ENCODE measurements at places on chromosomes 11 and 22.

DNA sequence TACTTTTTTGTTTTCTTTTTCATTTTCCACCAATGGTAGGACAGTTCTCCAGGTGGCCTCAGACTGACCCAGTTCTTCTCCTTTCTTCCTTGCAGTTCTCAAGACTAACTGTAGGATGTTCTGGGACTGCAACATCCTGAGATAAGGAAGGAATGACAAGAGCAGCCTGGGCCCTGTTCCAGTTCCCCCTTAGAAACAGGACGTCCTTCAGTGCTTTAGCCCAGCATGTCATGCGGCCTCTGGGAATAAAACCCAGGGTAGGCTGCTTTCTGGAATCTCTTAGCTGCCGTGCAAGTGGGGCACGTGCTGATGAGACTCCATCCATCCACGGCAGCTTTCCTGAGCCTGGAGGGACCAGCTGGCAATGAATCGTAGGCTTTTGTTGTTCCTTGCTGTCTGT, 24.0 kb upstream of the CADM1 start:
- no peak for DNase-seq

DNA sequence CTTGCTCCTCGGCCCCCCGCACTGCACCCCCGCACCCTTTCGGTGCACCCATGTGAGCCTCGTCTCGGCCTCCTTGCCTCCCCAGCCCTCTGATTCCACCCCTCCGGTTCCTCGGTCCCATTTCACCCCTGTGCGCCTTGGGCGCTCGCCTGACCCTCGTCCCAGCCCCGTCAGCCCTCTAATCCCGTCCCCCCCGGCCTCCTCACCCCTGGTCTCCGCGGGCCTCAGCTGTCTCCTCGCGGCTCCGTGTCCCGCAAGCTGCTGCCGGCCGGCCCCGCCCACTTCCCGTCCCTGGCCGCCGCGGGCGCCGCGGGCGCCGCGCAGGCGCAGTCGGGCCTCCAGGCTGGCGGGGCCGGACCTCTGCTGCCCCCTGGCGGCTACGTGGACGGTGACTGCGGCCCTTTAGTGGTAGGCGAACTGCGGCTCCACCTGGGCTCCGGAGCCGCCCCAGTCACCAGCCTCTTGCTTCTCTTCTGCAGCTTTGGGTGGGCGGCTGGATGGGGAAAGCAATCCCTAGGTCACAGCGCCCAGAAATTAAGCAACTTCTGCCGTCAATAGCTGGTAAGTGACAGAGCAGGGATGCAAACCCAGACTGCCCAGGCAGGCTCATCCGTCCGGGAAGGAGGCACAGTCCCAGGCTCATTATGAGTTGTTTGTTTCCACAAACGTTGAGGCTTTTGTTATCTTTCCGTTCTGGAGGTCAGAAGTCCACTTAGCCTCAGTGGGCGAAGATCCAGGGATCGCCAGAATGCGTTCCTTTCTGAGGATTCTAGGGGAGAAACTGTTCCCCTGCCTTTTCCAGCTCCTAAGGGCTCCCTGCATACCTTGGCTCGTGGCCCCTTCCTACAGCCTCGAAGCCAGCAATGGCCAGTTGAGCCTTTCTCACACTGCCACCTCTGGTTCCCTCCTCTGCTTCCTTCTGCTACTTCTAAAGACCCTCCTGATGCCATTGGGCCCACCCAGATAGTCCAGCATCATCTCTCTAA, at the start of gene PPM1F:
TSS of gene PPM1F (minus strand) at position 263 of the 986 bp plus-strand sequence. CDS start 6,800 bp downstream, outside the sequence.
- peak; percentile 95 for DNase-seq

- no peak for DNase-seq
These were observed 17.0 kb downstream of the FADS3 start for GRCh38 chr11:61874377-61874809.

- DNase-seq, result peak; percentile 79
These were observed at the start of gene CDHR5 for GRCh38 chr11:624705-625635. TSS of gene CDHR5 (minus strand) at chr11:624955. CDS start at chr11:624902, 53 bp downstream.

GRCh38 chr11:62435846-62436660, 17.2 kb downstream of the SCGB1A1 start:
- no peak for DNase-seq

GRCh38 chr11:27795955-27796861, 96.0 kb upstream of the BDNF start:
- peak; percentile 37 for DNase-seq

- no peak for DNase-seq
These were observed at the start of gene KLHDC7B for GRCh38 chr22:50545522-50546325. TSS of gene KLHDC7B (plus strand) at chr22:50545899. CDS start at chr22:50546244, 345 bp downstream.

- DNase-seq, result no peak
These were observed 20.5 kb downstream of the DAGLA start for GRCh38 chr11:61700720-61701119.

- no peak for DNase-seq
These were observed 79.5 kb upstream of the ZBED5 start for GRCh38 chr11:10937385-10937771.

GRCh38 chr11:3674189-3674588, 3.0 kb upstream of the CHRNA10 start:
- no peak for DNase-seq

- no peak for DNase-seq
These were observed 27.2 kb downstream of the CSF2RB start for GRCh38 chr22:36940676-36941075.

GRCh38 chr22:34897126-34897525, 168.8 kb upstream of the ISX start:
- no peak for DNase-seq

DNA sequence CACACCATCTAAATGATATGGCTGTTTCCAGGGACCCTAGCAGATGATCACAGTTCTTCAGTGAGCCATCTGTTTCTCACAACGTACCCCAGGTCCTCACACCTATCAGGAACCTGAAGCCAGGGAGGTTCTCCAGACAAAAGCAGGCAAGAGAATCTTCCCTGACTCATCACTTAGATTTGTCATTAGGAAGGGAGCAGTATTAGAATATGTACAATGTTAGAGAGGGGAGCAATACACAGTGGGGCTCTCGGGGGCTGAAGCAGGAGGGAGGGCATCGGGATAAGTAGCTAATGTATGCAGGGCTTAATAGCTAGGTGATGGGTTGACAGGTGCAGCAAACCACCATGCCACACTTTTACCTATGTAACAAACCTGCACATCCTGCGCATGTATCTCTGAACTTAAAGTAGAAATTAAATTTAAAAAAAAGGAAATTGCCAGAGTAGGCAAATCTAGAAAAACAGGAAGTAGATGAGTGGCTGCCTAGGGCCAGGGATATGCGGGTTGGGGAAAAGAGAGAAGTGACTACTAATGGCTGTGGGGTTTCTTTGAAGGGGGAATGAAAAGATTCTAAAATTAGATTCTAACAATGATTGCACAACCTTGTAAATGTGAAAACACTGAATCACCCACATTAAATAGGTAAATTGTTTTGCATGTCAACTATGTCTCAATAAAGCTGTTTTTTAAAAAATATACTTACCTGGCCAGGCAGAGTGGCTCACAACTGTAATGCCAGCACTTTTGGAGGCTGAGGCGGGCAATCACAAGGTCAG, 14.4 kb downstream of the C22orf42 start:
- peak; percentile 20 for DNase-seq

DNA sequence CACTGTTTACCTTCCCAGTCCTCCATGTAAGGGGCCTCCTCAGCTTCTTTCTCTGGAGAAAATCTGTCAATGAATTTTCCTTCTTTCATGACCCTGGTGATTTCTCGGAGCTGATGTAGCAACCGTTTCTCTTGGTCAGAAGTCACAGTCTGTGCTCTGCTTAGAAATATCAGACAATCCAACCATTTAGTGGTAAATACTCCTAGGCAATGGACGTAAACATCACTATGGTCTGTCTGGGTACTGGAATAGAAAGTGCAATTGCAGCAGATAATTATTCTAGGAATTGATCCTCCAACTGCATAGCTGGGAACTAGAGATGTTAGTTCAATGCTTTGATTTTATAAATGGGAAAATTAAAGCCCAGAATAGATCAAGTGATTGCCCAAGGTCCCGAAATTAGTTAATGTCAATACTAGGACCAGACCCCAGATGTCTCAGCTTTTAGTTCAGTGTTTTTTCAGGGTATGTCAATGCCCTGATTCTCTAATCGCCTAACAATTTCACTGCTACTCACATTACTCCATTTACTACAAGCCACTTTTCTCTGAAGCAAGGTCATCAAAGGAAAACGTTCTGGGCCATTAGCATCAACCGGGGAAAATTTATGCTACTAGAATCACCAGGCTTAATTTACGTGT, 42.1 kb downstream of the RIC3 start:
- no peak for DNase-seq

GRCh38 chr11:69918231-69918937, 99.2 kb upstream of the FGF3 start:
- peak; percentile 74 for DNase-seq

DNA sequence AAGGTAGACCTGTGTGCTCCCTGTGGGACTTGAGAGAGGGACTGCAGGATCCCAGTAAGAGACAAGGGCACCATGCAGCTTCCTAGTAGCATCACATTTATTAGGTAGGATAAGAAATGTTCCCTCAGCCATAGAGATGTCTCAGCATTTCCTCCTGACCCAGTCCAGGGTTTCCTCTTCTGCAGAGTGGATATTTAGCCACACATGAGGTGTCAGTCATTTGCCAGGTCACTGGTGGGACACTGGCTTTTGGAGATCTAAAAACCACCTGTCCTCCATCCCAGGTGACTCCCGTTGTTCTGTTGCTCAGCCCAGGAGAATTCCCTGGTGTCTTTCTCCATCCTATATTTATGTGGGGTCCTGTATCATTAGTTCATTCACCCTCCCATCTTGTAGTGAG, 117.5 kb upstream of the NNMT start:
- DNase-seq, result no peak

GRCh38 chr11:115715251-115715770, 211.1 kb upstream of the CADM1 start:
- no peak for DNase-seq

DNA sequence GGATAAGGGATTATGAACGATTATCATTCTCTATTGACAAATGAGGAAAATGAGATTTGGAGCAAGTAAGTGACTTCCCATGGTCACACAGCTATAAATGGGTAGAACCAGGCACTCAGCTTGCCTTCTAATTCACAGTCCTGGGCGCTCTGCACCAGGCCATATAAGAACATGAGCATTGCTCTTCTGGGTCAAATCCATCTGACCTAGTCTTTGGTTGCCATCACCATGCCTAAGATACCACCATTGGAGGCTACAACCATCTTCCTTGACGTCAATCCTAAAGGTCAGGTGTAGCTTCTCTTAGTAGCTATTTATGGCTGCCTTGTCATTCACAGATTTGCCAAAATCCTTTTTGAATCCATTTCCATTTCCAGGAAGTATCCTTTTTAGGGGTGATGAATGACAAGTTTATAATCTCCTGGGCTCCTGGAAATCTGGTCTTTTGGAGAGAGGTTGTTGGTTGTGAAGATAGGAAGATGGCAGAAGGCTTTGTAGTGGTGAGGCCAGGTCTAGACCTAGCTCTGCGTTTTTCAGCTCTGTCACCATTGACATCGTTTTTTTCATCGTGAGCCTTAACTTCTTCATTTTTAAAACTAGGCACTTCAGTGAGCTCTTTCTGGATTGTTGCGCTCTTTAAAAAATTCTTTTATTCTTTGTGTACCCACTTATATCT, 11.1 kb downstream of the ZBTB16 start:
- no peak for DNase-seq

- no peak for DNase-seq
These were observed 54.3 kb upstream of the CREB3L1 start for GRCh38 chr11:46223252-46223513.

Data from stomach (tissue), 19 donors.